ENCODE measurements at places on chromosomes 2 and 18. TPM values are rescaled to one million over a fixed set of nuclear protein-coding genes. Genes with fewer than 3 reads are reported as not detected.

DNA sequence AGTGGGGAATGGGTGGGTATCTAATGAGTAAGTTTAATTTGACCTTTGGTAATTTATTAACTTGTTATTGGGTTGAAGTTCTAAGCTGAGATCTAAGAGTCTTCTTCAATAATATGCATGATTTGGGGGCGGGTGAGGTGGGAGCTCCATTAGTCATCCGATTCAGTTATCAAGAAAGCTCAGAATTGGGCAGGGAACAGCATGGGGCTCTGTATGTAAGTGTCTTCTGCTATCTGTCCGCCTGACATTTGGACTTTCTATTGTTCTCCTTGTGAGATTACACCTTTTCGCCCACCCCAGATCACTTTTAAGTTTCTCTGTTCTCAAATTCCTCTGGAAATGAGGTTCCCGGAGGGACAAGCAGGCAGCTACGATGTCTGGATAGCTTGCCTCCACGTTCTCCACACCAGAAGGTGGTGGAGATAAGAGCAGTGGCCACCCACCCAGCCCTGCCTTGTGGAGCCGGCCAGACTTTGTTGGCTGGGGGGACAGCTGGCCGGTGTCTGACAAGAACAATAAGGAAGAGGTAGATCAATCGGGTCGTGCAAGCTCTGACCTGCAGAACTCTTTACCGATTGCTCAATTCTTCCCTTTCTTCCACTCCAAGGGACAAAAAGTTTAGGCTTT lies 75.5 kb upstream of the GATA6 start:
- DNase-seq: no peak

GRCh38 chr2:80073134-80073561 lies 231.4 kb downstream of the LRRTM1 start:
- peak; percentile 64 for DNase-seq

DNA sequence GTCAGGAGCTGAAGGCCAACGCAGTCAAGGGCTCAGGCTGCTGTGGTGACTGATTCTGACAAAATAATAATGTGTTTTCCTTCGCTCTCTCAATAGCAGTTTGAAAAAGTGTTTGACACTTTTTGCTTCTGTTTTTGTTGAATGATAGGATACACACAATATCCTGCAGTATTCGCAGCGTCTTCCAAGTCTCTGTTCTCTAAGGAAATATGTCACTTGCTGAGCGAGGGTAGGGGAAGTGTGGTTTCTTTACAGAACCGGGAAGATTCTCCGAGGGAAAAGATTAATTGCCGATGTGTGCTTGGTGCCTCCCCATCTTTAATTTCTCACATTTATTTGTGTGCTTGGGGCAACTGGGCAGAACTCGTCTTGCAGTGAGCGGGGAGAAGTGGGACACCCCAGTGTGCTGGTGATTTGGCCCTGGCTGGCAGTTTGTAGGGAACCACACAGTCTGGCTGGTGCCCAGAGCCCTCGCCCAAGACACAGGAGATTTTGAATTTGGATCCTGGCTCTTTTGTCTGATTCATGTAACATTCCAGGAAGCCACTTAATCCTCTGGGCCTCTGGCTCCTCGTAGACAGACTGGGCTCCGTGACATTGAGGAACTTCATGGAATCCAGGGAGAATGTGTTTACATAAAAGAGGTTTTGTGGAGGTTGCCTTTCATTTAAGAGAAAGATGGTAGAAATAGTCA lies 169.4 kb downstream of the LDLRAD4 start:
- DNase-seq: peak; percentile 53

GRCh38 chr2:24616616-24617015 lies 125.6 kb downstream of the NCOA1 start:
- peak; percentile 80 for DNase-seq

ADRA2B gene
- polyA plus RNA-seq: 2.2 TPM
